ENCODE measurements at places on chromosomes 1 and 21.

DNA sequence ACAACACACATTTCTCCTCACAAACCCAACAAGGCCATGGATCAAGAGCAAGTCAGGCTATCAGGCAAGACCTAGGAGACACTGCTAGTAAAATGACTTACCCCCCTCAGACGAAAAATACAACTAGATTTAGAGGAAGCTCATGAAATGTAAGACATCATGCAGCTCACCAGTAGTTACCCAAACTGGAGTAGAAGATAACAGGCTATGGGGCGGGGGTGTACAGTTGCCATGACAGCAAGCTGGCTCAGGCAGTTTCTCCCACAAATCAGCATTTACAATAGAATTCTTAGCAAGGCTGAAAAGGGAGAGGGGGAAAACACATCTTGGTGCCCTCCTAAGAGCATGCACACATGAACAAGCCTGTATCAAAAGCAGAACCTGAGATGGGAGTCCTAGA lies 13.9 kb downstream of the TPM3 start:
- DNase-seq, result no peak

DNA sequence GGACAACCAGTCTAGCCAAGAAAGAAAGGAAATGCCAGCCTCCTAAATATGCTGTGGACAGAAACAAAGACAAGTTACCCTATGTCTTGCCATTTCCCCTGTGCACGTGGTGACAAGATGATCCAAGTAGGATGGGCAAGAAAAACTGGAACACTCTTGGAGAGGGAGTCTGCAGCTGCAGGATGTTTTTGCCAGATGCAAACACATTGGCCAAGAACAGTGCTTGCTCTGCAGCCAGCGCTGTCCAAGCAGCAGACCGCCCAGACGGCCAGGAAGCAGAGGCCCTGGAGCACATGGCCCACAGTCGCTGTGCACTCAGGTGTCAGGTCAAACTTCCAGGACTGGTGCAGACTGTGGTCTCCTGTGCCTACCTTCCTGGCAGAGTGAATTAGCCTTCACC lies 189.3 kb downstream of the SLC35F3 start:
- DNase-seq, result no peak

- DNase-seq, result no peak
Measured at GRCh38 chr1:168223681-168224540, 1.9 kb upstream of the SFT2D2 start.

DNA sequence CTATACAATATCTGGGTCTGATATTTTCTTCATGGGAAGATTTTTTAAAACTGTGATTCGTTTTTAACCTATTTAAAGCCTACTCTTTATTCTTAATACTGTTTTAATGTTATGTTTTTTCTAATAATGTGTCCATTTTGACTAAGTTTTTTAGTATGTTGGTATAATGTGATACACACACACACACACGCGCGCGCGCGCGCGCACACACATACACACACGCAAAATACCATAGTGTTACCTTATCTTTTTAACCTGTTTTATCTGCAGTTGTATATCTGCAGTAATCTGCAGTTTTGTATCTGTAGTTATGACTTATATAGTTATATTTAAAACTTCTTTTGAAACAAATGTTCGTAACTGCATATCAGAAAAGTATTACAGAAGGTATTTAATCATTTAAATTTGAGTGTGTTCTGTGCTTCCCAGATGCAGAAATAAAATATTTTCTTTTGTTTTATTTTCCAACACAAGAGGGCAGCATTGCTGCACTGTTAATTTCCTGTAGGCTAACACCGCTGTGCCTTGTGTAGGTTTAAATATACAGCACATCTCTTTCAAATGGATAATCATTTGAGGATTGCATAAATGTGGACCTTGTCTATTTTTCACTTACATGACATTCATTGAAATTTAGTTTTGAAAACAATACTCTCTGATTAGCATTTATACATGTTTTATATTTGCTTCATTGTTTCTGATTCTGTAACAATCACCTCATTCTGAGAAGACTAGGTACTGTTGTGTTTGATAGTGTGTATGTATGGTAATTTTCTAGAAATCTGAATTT lies 166.1 kb downstream of the PDE4B start:
- peak; percentile 1 for DNase-seq

GRCh38 chr1:24081190-24081589 lies 30.7 kb downstream of the MYOM3 start:
- no peak for DNase-seq

DNA sequence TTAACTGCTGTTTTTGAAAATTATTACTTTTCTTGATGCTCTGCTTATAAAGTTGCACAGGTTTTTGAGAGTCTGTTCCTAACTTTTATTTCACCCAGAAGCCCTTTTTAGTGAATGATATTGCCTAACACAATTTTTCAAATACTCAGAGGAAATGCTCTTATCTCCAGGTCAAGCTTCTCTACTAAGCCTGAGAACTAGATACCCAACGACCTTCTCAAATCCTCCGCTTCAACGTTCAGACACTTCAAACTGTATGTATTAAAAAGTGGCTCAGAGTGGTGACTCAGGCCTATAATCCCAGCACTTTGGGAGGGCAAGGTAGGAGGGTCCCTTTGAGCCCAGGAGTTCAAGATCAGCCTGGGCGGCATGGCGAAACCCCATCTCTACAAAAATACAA lies 88.5 kb downstream of the ASH1L start:
- DNase-seq, result no peak

GRCh38 chr1:88060750-88061491 lies 623.2 kb upstream of the PKN2 start:
- DNase-seq, result no peak
